Thoracic aorta (tissue), 2 donors: ENCODE measurements at places on chromosomes 4 and X. TPM values are rescaled to one million over a fixed set of nuclear protein-coding genes. Genes with fewer than 3 reads are reported as not detected.

NMU gene
- not detected for total RNA-seq

ASB9 gene
- 1.2 TPM for total RNA-seq

DNA sequence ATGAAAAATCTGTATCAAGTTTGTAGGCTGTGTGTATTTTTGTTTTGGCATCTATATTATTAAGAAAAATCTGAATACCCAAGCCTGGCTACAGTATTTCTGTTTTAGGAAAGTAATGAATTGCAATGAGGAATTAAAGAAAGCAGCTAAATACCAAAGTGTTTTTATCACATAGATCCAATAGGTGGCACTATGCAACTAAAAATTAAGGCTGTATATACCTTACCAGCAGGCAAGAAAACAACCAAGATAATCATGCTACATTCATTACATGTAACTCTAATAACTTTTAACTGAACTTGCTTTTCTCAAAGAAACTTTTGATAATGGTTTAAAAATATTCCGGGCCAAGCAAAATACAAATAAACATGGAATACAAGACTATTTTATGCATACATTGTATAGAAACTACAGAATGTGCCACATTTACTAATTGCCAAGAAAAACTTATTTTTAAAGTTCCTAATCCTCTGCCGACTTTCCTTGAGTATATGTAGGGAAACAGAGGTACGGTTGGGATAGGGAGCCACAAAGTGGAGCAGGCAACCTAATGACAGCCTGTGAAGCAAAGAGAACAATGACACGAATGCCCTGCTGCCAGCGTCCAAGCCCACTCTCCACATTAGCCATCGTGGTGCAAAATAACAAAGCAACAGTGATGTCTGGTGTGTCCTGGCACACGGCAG is 63.7 kb downstream of the SEC24D start:
- no peaks in the 10 kb centered on the region for H3K27me3 ChIP-seq
- no peak for DNase-seq
- H3K4me3 ChIP-seq: peak overlapping the region; percentile 31
- peak overlapping the region; percentile 47 for H3K27ac ChIP-seq

- no peaks in the 10 kb centered on the region for H3K36me3 ChIP-seq
- H3K4me3 ChIP-seq: no peak overlapping the region
- no peaks in the 10 kb centered on the region for H3K4me1 ChIP-seq
- H3K27me3 ChIP-seq: no peaks in the 10 kb centered on the region
Observed at GRCh38 chrX:34584781-34585180, 72.3 kb downstream of the TMEM47 start.

GRCh38 chrX:112840382-112841113 is at the start of gene AMOT:
Gene AMOT (minus strand): TSS chrX:112840831. CDS start chrX:112823126, 17,705 bp downstream.
- H3K27ac ChIP-seq: peak within 1 kb of the TSS; percentile 17
- peak within 1 kb of the TSS; percentile 85 for H3K4me3 ChIP-seq
- no peaks in the 10 kb centered on the region for H3K27me3 ChIP-seq
- DNase-seq: no peak
- no peaks in the 10 kb centered on the region for H3K36me3 ChIP-seq

DNA sequence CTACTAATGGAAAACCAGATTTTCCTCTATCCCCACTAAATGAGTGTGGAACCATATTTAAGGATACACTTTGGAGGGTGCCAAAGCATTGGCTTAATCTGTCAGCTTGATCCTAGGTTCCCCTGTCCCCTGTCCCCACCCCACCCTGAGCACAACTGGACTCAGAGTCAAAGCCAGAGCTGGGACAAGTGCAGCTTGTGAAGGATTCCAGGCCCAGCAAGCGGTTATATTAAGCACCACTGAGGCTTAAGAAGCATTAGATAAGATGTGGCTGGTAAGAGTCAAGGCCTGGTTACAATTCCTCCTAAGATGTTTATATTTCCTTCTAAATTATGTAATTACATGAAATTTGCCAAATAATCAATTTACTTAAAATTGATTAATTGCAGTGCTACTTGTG is 350.0 kb upstream of the GATB start:
- H3K36me3 ChIP-seq: no peaks in the 10 kb centered on the region
- no peak for DNase-seq
- no peaks in the 10 kb centered on the region for H3K27me3 ChIP-seq
- H3K4me1 ChIP-seq: peaks cover 18% of the 10 kb centered on the region

- no peak overlapping the region for H3K27ac ChIP-seq
- no peak for DNase-seq
- H3K36me3 ChIP-seq: no peaks in the 10 kb centered on the region
- no peaks in the 10 kb centered on the region for H3K27me3 ChIP-seq
Observed at GRCh38 chrX:136608295-136608933, 39.5 kb upstream of the CD40LG start.

DNA sequence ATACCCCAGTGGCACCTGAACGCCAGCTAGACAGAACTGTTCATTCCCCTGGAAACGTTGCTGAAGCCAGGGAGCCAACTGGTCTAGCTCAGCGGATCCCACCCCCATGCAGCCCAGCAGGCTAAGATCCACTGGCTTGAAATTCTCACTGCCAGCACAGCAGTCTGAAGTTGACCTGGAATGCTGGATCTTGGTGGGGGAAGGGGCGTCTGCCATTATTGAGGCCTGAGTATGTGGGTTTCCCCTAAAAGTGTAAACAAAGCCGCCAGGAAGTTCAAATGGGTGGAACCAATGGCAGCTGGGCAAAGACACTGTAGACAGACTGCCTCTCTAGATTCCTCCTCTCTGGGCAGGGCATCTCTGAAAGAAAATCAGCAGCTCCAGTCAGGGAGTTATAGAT is 213.0 kb downstream of the NKX6-1 start:
- no peak overlapping the region for H3K27ac ChIP-seq
- no peaks in the 10 kb centered on the region for H3K4me1 ChIP-seq
- no peaks in the 10 kb centered on the region for H3K27me3 ChIP-seq
- DNase-seq: no peak

DNA sequence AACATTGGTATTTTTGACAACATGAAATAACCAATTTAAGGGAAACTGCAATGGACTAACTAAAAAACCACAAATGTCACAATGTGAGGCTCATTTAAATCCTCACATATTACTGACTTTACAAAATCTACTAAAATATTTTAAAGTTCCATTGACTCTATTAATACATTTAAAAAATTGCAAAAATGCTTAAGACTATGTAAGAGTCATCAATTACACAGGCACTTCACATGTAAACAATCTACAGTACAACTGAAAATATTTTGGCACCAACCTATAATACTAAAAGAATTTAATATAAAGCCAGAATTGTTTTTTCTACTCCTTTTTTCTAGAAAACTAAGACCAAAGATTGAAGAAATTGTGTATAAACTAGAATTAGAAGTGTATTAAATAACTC is 76.8 kb upstream of the RBMXL3 start:
- H3K27me3 ChIP-seq: no peaks in the 10 kb centered on the region
- H3K27ac ChIP-seq: no peak overlapping the region
- no peaks in the 10 kb centered on the region for H3K36me3 ChIP-seq
- H3K4me1 ChIP-seq: no peaks in the 10 kb centered on the region
- H3K4me3 ChIP-seq: no peak overlapping the region

GRCh38 chr4:137238456-137239162 is 293.7 kb downstream of the PCDH18 start:
- no peaks in the 10 kb centered on the region for H3K27me3 ChIP-seq
- H3K4me1 ChIP-seq: no peaks in the 10 kb centered on the region
- H3K4me3 ChIP-seq: no peak overlapping the region
